ENCODE measurements at places on chromosomes 3 and 15. TPM values are rescaled to one million over a fixed set of nuclear protein-coding genes. Genes with fewer than 3 reads are reported as not detected.

Gene CCDC54
- not detected for total RNA-seq

GRCh38 chr3:59084583-59084982 lies 34.8 kb upstream of the CFAP20DC start:
- DNase-seq = no peak

DNA sequence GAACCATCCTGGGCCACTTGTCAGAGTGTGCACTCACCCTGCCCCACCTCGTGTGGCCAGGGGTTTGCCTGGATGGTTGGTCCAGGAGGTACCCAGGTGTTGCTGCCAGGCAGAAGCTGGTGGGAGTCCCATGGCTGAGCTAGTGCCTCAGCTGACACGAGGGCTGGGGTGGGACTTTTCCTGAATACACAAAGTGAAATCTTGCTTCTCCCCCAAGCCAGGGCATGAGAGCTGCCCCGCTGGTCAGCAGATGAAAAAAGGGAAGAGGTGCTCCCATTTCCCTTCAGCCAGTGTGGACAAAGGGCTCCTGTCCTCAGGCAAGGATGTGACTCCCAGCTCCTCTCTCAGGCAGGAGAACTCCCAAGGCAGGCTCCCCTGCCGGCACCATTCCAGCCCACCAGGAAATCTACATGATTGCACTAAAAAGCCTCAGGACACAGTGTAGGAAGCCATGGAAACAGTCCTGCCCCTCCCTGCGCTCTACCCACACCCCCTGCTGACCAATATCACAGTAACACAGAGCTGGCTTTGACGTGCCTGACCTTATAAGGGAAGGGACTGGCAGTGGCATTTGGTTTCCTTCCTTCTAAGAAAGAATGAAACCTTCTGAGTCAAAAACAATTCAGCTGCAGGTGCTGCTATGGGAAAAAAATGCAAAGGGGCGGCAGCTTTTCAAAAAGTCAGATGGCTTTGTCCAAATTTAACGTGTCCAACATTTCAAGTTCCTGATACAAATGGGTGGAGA lies 33.9 kb downstream of the MYO5C start:
- peak; percentile 41 for DNase-seq

Gene DUOXA2
- total RNA-seq = not detected

Gene MUSTN1
- total RNA-seq = 3.5 TPM

GRCh38 chr15:52417521-52417920 lies 111.2 kb downstream of the MYO5A start:
- DNase-seq = no peak

Gene CPA3
- not detected for total RNA-seq

- no peak for DNase-seq
Observed at GRCh38 chr15:72141171-72142084, 23.2 kb downstream of the SENP8 start.

DNA sequence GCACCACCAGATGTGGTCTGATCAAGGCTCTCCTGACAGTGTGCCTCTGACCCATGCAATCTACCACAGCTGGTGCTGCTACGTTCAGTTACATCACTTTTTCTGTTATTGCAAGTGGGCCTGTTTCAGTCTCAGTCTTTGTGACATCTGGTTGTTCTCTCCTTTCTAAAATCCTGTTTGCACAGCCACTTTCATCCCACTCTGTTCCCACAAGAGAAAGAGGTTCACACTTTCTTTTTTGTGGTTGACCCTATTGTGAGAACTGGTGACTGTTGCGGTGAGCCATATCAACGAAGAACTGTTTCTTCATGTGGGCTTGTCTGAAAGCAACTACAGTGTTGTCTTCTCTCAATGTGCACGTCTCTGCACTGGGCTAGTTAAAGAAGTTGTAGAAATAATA lies 342.8 kb upstream of the ARPP21 start:
- no peak for DNase-seq

GRCh38 chr15:73727330-73727976 lies 25.7 kb downstream of the INSYN1 start:
- no peak for DNase-seq

Gene TRPM1
- total RNA-seq = not detected

DNA sequence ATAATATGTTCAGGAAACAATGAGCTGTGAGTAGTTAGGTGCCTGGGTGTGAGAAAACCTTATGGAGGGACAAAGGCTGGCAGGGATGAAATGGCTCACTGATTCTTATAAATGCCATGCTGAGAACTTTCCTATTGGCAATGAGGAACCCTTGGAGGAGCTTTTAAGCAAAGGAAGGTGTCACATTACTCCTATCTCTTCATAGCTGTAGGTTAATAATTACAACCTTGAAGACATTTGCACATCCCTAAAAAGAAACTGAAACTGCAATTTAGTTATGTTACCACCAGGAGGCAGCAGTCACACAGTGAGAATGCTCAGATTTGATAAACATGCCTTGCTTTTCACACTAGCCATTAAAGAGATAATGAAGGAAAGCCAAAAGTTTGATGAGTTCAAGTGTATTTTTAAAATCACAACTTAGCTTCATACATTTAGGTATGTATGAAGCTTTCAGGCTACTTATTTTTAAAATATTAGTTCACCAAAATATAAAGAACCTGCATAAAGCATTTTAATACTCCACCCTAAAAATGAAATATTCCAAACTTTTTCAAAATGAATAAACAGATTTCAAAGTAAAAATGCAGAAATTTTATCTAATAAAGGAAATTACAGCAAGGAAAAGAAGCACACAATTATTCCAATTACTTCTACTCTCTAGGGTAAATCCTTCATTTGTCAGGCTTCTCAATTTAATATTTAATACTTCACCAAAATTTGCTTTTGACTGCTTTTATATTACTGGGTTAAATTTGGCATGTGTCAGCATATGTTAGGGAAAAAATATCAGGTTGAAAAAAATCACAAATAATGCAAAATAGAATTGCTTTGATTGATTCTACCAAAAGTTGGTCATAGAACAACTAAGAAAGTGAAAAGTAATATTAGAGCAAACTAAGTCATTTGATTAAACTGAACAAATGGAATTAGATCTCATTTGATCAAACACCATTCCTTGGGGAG lies 136.9 kb upstream of the SLC2A2 start:
- no peak for DNase-seq

DNA sequence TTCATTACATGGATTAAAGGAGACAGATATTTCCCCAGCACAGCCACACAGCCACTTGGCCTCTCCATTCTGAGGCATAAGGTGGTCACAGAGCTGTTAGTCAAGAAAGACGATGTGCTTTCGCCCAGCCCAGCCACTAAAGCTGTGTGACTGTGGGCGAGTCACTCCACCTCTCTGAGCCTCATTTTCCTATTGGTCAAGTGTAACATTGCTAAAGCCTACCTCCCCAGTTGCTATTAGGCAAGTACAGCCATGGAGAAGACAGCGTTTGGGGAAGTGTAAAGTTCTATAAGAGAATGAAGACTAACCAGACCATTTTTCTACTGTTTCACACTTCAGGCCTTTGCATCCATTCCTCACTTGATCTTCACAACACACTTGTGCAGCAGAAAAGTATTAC lies 24.1 kb downstream of the TMEM40 start:
- no peak for DNase-seq

- no peak for DNase-seq
Observed at GRCh38 chr3:113070681-113071113, 79.9 kb downstream of the GTPBP8 start.

DNA sequence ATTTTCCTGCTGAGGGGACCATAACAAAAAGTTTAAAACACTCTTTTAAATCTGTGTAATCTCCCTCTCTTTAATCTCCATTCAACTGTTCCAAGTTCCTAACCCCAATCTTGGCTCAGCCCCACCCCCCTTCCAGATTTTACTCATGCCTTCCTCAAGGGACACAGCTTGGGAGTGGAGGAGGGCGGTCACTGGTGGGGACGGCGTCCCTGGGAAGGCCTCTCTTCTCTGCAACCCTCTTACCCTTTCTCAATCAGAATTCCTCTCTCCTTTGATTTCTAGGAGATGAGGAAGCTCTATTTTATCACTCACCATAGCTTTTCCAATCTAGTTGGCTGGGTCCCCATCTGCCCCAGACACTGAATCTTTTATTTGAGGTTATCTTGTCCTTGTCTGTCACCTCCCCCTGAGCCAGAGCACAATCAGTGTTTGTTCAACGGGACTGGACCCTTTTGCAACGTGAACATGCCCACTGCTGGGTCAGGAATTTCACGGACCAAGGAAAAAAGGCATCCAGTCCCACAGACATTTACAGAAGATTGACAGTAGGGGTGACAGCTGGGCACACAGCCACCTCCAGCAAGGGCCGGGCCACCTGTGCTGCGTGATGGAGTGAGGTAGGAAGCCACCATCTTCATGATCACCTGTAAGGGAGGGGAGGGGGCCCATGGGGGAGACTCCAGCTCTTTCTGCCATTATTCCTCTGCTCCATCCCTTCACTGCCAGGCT lies 84.0 kb upstream of the HERC1 start:
- DNase-seq = no peak

- DNase-seq = no peak
Observed at GRCh38 chr3:136984837-136985236, 27.1 kb downstream of the IL20RB start.

- DNase-seq = no peak
Observed at GRCh38 chr3:26558257-26558656, 64.3 kb upstream of the LRRC3B start.

GRCh38 chr3:136728918-136729317 lies 23.3 kb downstream of the STAG1 start:
- DNase-seq = no peak

GRCh38 chr15:39167164-39168058 lies 413.5 kb upstream of the THBS1 start:
- no peak for DNase-seq

- no peak for DNase-seq
Observed at GRCh38 chr3:187025656-187026316, 95.5 kb downstream of the ST6GAL1 start.

GRCh38 chr3:30832961-30833575 lies 61.4 kb downstream of the GADL1 start:
- no peak for DNase-seq

DNA sequence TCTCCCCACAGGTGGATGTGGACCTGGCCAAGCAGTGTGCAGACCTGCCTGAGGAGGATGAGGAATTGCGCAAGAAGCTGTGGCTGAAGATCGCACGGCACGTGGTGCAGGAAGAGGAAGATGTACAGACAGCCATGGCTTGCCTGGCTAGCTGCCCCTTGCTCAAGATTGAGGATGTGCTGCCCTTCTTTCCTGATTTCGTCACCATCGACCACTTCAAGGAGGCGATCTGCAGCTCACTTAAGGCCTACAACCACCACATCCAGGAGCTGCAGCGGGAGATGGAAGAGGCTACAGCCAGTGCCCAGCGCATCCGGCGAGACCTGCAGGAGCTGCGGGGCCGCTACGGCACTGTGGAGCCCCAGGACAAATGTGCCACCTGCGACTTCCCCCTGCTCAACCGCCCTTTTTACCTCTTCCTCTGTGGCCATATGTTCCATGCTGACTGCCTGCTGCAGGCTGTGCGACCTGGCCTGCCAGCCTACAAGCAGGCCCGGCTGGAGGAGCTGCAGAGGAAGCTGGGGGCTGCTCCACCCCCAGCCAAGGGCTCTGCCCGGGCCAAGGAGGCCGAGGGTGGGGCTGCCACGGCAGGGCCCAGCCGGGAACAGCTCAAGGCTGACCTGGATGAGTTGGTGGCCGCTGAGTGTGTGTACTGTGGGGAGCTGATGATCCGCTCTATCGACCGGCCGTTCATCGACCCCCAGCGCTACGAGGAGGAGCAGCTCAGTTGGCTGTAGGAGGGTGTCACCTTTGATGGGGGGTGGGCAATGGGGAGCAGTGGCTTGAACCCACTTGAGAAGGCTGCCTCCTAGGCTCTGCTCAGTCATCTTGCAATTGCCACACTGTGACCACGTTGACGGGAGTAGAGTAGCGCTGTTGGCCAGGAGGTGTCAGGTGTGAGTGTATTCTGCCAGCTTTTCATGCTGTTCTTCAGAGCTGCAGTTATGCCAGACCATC lies 8.6 kb downstream of the VPS18 start:
- DNase-seq = no peak

Gene CXCR6
- total RNA-seq = not detected

GRCh38 chr3:138394156-138394555 lies 40.3 kb upstream of the ESYT3 start:
- DNase-seq = no peak

Gene SLC28A1
- 0.25 TPM for total RNA-seq

DNA sequence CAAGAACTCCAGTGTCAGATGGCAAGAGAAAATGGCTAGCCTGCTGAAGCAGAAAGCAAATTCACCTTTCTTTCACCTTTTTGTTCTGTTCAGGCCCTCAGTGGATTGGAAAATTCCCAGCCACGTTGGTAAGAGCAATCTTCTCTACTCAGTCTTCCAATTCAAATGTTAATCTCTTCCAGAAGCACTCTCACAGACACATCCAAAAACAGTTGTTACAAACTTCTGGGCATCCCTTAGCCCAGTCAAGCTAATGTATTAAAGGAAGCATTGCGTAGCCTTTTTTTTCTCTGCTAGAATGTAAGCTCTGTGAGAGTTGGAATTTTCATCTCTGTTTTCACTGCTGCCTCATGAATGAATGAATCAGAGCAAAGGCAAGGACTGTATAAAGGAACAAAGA lies 109.2 kb upstream of the ROBO2 start:
- no peak for DNase-seq

Gene ROPN1B
- total RNA-seq = not detected

DNA sequence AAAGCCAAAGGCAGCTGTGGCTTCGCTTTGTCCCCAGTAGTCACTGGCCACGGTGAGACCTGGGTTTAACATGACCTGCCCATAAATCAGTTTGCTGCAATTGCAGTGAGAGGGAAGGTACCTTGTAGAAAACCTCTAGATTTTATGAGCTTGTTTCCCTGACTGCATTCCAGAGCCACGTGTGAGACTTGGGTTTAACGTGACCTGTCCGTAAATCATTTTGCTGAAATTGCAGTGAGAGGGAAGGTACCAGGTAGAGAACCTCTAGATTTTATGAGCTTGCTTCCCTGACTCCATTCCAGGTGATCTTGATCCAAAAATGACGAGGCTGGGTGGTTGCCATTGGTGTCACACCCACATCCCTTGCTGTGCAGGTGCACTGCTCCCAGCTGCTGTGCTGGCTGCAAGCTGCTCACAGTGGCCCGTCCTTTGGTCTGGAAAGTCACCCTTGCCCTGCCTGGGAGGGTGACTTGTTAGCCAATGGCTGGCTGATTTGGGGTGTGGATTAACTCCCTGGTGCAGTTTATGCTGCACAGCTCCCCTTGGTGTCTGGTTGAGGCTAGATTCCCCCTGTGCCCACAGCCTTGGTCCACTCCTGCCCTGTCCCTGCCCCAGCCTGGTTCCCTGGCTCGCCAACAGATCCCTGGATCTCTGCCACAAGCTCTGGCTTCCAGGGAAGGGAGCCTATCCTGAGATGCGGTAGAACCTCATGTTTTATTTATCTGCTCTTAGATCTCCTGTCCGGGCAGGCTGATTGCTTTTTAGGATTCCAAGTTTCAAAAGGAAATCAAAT lies 192.7 kb upstream of the CTDSPL start:
- DNase-seq = no peak

Data from glutamatergic neuron (in vitro differentiated cells).